ENCODE measurements at places on chromosomes 3 and 15.

DNA sequence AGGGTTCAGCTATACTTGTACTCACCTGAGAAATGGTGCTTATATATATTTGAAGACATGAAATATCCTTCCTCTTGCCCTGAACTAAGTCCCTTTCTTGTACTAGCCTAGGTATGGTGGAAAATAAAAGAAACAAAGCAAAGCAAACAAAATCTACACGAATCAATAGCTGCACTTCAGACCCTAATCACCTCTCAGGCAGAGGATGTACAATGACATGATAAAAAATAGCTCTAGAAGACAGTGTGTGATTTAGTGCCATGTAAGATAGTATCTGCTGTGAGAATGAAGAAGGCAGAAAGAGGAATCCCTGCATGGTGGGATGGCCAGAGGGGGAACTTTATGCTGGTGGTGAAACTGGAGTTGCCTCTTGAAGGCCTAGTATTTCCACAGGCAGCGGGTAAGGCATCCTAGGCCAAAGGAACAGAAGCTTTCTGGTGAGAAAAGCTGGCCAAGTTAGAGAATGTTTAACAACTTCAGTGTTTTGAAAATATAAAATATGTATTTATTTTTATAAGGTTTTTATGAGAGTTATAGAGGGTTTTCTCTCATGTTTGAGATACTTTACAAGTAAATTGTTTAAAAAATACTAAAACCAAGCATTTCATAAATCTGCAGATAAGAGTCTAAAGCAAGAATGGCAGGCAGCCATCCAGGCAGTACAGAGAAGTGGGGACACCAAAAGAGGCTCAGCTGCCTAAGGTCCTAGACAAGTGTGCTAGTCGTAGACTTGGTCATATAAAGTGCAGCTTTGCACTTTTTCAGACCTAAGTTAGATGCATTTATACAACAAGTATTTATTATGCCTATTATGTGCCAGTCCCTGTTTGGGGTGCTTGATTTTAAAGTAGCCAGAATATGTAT is 14.9 kb downstream of the LEKR1 start:
- no peak for DNase-seq

GRCh38 chr15:65146438-65146837 is 12.8 kb upstream of the PDCD7 start:
- DNase-seq: no peak

GRCh38 chr3:132290833-132291232 is 26.4 kb upstream of the ACP3 start:
- no peak for DNase-seq

DNA sequence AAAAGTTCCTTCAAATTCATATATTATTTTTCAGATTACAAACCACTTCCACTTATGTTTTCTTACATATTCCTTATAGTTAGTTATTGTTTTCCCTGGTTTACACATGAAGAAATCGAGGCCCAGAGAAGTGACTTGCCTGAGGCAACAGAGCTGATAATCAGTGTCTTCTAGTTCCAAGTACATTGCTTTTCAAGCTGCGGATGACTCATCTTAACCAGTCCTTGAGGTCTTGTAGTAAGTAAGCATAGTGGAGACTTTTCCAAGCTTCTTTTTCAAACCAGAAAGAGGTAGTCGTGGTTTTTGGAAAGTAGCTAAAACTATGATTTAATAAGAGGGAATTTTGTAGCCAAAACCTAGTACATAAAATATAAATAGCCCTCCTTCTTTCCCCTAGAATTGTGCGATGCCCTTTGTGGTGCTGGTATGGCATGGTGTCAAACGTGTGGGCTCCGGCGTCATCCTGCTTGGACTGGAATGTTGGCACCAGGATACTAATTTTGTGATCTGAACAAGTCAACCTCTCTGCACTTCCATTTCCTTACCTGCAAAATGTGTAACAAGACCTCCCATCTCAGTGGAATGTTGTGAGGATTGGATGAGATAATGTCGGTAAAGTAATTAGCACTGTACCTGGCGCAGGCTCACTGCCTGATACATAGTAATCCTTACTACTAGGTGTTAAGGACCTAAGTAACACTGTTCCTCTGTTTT is 19.0 kb upstream of the DLG1 start:
- DNase-seq: no peak

DNA sequence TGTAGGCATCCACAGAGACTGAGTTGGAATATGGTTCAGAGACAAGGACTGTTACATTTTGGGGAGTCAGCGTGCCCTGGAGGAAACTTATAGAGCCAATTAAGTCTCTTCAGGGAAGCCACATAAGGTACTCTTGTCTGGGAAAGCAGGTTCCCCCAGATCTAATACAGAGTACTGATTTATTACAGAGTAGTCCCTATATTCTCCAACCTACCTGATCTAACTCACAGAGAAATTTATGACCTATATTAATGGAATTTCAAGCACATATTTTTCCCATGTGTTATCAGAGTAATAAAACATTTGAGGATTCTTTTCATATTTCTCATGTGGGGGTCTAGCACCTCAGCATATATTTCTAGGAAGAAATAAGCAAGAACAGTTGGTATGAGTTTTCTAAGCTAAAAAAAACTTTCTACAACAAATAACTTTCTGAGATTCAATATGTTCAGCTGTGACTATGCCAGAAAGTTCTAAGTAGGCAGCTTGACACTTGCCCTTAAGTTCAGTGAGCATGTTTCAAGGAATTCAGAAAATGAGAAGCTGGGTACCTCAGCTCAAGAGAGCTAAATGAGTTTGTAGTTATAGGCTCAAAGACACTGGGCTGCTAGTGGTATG is 75.3 kb upstream of the COL8A1 start:
- DNase-seq: no peak

DNA sequence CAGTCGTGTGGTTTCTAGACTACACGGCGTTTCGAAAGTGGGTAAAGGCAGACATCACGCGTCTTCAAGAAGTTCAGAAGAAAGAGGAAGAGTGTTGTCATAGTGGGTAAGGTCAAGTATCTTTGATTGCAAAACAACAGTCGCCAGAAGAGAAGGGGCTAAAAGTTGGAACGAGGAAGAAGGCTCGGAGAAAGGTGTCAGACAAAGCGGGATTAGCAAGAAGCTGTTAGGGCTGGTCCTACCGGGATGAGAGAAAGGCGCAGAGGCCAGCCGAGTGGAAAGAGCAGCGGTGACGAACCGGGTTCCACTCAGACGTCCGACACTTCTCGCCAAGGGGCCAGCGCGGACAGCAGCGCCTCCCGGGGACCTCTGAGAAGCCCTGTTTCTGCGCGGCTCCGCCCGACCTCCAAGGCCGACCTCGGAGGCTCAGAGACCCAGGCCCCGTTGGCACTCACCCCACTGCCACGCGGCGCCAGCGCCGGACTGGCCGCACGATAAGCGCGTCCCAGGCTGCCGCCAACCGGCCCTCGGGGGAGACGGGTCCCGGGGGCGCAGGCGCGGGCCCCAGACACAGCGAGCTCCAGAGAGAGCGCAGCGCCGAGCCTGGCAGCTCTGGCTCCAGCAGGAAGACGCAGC is 436 bp downstream of the ADPGK start:
- peak; percentile 19 for DNase-seq

- no peak for DNase-seq
Measured at GRCh38 chr15:31259562-31260252, 66.9 kb upstream of the KLF13 start.

GRCh38 chr3:122004991-122005565 is 17.0 kb downstream of the ILDR1 start:
- DNase-seq: no peak

- DNase-seq: no peak
Measured at GRCh38 chr3:175748087-175748730, 889.1 kb downstream of the NAALADL2 start.

DNA sequence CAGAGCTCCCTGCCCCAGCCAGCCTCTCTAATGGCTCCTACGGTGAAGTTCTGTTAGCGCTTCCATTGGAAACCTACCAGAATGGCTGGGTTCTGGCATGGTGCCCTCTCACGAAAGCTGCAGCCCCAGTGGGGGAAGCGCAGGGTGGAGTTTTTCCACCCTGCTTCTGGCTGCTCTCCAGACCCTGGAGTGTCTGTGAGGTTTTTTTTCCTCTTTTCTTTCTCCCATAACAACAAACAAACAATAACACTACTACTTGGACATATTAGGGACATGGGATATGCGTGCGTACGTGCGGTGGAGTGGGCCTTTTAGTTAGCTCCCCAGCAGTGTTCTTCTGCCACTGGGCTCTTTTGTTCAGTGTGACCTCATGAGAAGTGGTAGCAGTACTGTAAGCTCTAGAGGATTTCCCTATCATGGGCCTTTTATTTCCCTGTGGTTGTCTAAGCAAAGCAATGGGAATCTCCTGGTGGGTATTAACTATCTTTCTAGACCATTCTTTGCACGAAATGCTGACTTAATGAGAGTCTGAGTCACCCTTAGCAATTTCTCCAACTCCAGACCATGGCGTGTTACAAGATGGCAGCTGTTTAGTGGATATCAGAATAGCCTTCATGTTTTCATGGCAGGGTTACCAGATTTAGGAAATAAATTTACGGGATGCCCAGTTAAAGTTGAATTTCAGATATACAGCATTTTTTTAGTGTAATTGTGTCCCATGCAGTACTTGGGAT is 161.9 kb downstream of the FNDC3B start:
- no peak for DNase-seq

DNA sequence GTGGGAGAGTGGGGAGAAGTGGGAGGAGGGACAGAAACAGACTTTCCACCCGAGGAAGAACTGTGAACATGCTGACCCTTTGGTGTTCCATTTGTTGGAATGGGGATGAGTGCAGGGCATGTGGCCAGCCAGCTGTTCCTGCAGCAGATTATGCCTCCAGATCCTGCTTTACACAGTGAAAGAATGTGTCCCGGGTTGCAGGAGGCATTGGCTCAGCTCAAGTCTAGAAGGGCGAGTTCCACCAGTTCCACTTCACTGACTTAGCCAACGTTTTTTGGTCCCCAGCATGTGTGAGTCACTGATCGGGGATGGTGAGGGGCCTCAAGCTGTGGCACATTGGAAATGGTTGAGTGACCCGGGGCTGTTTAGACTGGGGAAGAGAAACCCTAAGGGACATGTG is 307.0 kb upstream of the ROPN1 start:
- DNase-seq: no peak

GRCh38 chr3:52121813-52122212 is 32.4 kb downstream of the POC1A start:
- no peak for DNase-seq

DNA sequence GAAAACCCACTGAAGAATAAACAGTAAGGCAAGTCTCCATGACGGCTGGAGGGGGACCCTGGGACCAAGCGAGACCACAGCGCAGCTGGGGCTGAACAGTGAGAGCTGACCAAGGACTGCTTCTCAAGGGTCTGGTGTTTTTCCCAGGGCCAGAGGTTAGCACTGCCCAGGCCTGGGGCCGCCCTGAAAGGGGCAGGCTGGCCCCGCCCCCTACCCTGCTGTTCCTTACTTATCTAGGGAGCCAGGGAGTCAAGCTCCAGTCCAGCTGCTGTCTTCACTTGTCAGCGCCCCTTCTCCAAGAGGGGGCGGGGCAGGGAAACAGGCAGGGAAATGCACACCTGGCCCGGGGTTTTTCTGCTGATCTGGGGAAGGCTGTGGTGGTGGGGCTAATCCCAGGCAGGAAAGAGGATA is 51.6 kb upstream of the HACD2 start:
- DNase-seq: no peak

DNA sequence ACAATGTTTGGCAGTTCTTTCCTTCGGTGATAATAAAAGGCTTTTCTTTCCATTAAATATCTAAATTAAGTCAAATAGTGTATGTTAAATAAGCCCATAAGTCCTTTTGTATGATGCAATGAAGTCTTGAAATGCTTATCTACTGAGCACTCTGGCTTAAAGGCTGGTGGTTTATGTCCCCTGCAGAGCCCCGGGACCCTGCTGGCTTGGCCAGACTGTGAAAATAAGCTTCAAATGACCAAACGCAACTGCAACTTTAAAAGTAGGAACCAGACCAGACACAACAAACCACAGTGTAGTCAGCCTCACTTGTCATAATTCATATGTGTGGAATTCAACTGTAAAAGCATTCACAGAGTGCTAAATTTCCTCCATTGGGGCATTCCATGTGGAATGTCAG is 72.5 kb downstream of the FOXP1 start:
- DNase-seq: peak; percentile 69

DNA sequence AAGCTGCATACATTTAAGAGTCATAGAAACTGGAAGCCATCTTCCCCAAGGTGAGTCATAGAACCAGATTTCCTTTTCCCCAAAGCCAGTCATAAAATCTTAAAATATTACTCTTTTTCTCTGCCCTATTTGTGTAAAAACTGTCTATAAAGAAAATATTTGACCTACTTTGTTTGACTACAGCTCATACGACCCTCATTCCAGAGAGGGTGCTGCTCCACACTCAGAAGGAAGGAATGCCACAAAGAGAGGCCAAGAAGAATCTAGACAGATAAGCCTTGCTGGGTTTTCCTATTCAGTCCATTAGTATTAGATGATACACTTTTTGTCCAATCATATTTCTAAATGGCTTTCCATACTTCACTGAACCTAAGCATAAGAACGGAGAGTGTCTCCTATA is 671.6 kb upstream of the SGO1 start:
- no peak for DNase-seq

DNA sequence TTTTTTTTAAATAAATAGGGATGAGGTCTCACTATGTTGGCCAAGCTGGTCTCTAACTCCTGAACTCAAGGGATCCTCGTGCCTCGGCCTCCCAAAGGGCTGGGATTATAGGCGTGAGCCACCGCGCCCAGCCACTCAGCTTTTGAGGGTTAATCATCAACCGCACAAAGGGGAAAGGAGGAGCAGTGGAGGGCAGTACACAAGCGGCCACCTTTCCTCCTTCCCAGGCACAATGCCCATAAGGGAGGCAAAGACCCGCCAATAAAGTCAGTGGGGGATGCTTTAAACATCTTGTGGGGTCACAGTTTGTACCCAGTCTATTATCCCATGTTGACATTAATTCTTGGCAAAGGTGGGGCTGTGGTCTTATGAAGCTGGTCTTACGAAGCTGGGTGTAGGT is 32.4 kb downstream of the EHD4 start:
- DNase-seq: no peak

DNA sequence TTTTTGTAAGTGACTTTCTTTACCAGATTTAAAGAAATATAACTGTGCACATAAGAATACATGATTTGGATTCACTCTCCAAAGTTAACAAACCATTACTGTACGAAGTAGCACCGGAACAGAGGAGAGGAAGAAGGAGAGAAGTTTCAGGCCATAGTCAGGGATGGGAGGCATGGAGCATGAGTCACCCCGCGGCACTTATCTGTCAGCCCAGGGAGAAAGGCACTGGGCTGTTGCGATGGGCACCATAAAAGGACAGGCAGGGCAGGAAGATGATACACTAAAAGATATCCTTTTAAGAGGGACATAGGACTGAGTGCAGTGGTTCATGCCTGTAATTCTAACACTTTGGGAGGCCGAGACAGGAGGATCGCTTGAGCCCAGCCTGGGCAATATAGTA is 37.0 kb downstream of the TTC23 start:
- DNase-seq: peak; percentile 5
